Hematopoietic multipotent progenitor cell treated with erythropoietin and hydrocortisone succinate and interleukin-3 and kit ligand, for 4 days (in vitro differentiated cells): ENCODE measurements at places on chromosomes 7 and 10.

- DNase-seq = no peak
These were observed 540.3 kb downstream of the INHBA start for GRCh38 chr7:41162612-41163011.

GRCh38 chr7:151934584-151934983 is 21.7 kb upstream of the GALNTL5 start:
- no peak for DNase-seq

DNA sequence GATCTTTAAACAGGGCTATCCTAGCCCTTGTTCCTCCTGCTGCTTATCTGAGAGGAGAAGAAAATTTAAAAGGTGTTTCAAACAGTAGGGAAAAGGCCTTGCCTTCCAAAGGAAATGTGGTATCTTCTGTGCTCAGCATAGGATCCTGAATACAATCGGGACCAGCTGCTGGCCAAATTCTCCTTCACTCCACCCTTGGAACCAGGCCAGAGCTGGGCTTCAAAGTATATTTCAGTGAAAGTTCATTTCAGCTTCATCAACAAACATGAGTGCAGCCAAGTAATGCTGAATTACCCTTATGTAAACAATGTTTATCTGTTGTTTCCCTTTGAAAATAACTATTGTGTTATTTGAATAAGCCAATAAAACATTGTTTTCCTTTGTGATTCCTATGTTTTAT is 146.5 kb upstream of the MEOX2 start:
- DNase-seq = no peak

GRCh38 chr10:76436981-76437380 is 1005.6 kb downstream of the LRMDA start:
- no peak for DNase-seq

GRCh38 chr7:152710153-152710442 is 34.2 kb upstream of the XRCC2 start:
- DNase-seq = no peak

DNA sequence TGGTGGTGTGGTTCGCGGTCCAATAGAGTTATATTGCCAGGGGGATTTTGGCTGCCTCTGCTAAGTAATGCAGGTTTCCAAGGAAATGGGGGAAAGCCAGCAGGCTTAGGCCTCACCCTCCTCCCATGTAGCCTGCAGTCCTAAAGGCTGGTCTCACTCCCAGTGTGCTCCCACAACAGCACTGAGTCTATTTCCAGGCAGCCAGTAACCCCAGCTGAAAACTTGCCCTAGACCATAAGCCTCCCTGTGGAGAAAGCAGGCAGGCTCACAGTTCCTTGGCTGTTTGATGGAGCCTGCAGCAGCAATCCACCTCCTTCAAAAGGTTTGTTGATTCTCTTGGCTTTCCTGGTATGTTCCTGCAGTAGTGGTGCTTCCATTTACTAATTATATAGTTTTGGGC is 220.0 kb upstream of the ZNF804B start:
- no peak for DNase-seq

- DNase-seq = no peak
These were observed 484 bp upstream of the DLX5 start for GRCh38 chr7:97025130-97025499.

DNA sequence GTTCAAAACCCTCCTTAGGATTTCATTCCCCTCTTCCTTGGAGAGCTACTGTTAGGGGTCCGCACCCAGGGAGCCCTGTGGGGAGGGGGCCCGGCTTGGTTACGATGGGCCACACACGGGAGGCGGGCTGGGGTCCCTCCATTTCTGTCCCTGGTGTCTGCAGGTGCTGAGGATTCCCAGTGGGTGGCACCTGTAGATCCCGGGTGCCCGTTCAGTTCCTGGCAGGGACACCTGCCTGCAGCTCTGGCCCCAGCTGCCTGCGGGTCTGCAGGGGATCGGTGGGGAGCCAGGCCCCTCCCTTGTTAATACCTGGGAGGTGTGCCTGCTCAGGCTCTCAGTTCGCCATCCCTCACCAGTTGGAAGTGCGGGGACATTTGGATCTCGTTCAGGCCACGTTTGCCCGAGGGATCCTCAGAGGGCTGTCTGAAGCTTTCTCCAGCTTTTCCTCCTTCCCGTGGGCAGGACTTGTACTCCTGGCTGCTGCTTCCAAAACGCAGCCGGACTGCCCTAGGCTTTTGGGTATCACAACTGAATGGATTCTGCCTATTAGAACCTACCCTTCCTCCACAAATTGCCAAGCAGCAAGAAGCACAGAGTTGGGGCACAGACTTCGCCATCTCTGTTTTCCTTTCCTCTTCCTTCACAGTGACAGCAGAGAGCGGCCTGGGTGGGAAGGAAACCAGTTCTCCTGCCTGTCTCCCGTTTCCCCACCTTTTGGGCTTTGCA is 22.3 kb upstream of the IL15RA start:
- DNase-seq = no peak

GRCh38 chr7:49776994-49777393 is 3.6 kb downstream of the VWC2 start:
- DNase-seq = no peak

- DNase-seq = peak; percentile 92
These were observed 10.6 kb upstream of the TSPAN14 start for GRCh38 chr10:80443531-80443974.

DNA sequence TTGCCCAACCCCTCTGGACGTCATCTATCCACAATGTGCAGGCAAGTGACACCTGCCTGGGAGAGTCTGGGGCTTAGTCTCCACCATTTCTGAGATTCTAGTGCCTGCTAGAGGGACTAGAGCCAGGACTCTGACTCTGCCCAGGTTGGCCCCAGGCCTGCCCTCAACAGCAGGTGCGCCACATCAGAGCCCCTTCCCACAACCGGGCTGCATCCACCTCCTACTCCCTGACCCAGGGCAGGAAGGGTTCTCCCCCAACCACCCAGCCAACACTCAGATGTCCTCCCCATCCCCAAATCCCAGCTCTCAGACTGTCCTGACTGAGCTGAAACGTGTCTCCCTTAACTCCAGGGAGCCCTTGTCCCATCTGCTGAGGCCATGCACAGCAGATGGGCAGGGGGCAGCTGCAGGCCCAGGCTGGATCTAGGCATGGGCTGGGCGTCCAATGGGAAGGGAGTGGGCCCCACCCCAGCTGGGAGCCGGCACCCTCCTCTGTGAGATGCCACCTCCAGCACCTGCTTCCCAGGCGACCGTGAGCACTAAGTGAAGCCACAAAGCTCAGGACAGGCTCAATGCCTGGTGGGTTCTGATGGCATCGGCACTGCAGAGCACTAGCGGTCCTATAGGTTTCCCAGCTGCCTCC is 49.2 kb downstream of the RASGEF1A start:
- no peak for DNase-seq

- no peak for DNase-seq
These were observed 119.5 kb downstream of the SKIDA1 start for GRCh38 chr10:21405981-21406380.

GRCh38 chr10:74823791-74824183 is 2.6 kb upstream of the KAT6B start:
- DNase-seq = no peak

DNA sequence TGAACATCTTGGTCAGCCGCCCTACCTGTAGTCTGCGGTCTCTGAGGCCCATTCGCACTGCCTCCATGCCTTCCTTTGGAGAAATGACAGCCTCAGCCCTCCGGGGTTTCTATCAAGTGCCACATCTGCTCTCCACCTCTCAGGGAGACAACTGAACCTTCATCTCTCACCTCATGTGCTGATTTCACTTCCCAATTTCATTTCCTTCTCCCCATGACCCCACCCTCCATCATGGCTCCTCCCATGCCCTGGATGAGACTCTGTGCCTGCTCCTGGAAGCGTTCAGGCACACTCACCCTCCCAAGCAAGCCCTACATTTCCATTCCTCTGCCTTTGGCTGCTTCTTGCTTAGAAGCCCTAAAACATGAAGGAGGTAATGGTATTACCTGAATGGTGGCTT is 7.8 kb upstream of the SCD start:
- DNase-seq = no peak

DNA sequence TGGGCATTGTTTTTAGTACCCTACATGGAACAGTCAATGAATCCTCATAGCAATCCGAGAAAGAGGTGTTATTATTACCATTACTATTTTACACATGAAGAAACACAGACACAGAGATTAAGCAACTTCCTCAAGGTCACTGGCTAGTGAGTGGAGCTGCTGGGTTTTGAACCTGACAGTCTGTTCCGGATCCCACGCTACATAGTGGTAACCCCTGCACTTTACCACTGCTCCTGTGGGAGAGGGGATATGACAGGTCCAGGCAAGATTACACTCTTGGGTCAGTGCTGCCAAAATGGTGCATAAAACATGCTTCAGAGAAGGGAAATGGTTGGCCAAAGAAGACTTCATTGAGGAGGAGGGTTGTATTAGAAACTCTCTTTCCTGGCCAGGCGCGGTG is 185.7 kb downstream of the XPNPEP1 start:
- DNase-seq = no peak

DNA sequence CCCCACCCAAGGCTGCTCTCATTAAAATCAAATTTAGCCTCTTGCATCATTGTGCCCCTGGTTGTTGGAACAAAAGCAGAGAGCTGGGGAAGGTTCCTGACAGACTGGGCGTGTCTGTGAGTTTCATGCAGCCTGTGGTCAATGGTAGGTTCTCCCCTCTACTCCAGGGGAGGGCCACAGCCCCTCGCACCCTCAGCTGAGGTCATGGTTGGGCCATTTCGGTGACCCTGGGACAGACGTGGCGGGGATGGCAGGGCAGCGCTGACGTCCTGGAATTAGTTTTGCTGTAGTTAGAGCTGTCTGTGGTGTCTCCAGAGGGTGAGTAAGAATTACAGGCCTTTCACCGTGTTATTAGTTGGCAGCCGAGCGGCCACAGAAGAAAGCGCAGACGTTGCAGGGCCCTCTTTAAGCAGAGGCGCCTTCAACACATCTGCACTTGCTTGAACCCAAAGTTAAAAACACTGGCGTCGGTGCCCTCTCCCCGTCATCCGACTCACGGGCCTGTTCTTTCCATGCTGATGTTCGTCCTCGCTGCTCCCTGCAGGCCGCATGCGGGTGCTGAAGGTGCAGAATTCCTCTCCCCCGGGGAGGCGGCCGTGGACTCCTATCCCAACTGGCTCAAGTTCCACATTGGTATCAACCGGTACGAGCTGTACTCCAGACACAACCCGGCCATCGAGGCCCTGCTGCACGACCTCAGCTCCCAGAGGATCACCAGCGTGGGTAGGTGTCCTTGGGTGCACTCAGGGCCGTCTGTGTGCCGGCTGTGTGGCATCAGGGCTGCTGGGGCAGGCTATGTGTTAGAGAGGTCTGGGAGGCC is 2.8 kb downstream of the FAM20C start:
- DNase-seq = no peak

DNA sequence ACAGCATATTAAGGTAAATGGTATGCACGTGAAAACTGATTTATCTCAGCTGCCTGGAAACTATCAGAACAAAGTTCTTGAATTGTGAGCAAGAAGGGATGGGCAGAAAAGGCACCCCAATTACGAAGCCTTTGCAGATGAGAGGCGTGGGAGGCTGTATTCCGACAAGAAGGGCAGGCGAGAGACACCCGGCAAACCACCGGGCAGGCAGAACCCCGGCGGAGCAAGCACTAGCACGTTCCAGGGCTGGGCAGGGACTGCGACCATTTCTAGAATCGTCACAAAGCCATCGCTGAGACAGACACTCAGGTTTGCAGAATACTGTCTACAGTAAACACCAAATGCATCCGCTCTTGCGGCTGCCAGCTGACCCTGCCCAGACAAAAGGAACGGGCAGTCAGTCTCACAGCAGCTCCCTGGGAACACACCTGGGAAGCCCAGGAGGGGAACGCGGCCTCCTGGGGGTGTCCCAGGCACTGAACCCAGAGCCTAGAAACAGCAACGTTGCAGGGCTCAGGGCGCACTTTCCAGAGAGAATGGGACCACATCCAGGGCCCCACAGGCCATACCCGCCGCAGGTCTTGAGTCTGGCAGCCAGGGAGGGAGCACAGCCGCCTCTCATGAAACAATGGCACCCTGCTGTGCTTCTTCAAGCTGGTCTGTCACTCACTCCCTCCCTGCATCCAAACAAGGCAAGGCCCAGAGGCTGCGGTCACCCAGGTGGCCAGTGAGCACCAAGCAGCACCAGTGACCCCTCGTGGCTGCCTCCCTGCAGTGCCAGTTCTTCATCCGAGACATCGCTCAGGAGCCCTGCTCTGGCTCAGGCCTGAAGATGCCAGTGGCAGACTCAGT is 261.9 kb downstream of the PTPRN2 start:
- DNase-seq = peak; percentile 6

DNA sequence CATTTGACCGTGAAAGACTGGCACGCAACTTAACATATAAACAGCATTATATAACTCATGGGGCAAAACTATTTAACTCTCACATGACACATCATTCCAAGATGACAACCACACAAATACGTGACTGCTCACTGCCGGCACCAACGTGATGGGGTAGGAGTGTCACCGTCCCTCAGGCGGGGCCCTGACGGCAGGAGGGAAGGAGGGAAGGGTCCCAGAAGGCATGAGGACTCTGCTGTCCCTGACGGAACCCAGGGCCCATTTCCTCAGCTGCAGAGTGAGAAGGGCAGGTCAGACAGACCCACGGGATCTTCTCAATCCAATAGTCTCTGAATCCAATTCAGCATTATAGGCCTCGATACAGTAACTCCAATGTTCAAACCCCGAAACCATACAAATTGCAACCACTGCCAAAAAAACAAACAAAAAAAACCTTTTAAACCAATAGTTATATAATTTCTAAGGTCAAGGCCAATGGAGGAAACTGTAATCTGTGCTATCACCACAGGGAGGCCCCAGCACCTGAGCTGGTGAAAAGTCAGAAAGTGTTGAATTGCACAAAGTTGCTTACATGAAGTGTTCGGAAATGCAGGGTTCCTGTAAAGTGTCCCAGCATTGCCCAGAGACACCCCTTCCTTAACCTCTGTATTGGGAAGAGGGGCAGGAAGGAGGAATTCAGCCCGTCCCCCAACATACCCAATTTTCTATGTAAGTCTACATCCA is 137.4 kb downstream of the TNS3 start:
- peak; percentile 60 for DNase-seq

- DNase-seq = no peak
These were observed 70.5 kb downstream of the KLF6 start for GRCh38 chr10:3714531-3714930.

- DNase-seq = peak; percentile 6
These were observed 92.3 kb upstream of the PRPS1L1 start for GRCh38 chr7:18119985-18120384.

GRCh38 chr7:152884321-152884720 is 124.8 kb downstream of the ACTR3B start:
- DNase-seq = no peak

DNA sequence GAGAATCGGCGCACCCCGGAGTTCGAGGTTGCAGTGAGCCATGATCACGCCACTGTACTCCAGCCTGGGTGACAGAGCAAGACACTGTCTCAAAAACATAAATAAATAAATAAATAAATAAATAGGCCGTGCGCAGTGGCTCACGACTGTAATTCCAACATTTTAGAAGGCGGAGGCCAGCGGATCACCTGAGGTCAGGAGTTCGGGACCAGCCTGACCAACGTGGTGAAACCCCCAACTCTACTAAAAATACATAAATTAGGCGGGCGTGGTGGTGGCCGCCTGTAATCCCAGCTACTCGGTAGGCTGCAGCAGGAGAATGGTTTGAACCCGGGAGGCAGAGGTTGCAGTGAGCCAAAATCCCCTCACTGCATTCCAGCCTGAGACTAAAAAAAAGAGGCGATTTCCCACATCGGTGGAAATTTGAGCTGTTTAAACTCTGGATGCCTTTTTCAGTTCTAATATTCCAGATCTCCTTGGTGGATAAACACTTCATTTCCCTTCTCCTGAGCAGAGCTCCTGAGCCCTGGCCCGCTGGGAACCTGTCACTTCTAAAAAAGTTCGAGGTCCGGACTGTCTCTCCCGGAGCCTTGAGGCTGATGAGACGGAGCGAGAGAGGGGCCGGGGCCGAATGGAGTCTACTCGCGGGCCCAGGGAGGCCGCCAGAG is 2.0 kb upstream of the NFKB2 start:
- no peak for DNase-seq
